ENCODE measurements at places on chromosomes 5 and 9.

GRCh38 chr5:42429694-42430093 is 6.5 kb downstream of the GHR start:
- DNase-seq = no peak

DNA sequence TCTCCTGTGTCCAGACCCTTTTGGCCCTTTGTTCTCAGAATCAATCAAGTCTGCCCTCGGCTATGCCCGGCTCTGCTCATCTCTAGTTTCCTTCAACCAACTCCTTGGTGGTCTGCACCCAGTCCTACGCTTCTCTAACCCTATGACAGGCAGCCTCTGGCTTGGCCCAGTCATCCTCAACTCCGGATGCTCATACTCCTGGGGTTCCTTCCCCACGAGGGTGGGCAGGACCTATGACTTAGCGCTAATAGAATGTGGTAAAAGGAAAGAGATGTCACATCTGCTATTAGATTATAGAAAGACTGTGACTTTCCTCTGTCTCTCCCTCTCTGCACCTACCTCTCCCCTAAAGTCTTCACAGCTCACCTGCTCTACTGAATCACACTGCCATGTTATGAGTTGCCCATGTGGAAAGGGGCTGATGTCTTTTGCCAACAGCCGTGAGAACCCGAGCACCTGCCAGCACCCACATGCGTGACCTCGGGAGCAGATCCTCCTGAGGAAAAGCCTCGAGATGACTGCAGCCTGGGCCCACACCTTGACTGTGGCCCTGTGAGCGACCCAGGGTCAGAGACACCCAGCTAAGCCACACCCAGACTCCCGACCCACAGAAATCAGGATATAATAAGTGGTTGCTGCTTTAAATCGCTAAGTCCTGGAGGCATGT is 334.9 kb downstream of the GADD45G start:
- DNase-seq = no peak

DNA sequence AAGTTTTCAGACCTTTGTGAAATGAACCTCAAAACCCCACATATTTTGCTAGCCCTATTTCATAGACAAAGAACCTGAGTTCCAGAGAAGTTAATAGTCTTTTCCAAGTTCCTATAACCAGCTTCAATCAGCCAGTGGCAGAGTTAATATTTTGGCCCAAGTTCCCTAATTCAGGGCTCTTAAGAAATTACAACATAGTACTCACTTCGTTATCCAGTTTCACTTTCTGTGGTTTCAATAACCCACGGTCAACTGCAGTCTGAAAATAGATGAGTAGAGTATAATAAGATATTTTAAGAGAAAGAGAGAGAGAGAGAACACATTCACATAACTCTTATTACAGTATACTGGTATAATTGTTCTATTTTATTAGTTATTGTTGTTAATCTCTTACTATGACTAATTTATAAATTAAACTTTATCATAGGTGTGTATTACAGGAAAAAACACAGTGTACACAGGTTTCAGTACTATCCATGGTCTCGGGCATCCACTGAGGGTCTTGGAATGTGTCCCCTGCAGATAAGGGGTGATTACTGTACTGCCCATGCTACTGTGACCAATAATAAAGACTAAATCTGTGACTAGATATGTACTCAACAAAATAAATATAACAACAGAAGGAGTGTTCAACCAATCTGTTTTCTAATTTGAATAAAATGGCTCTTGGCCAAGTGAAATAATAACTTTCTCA is 9.3 kb upstream of the MYOT start:
- no peak for DNase-seq

GRCh38 chr5:91329283-91329682 is 53.8 kb downstream of the ARRDC3 start:
- no peak for DNase-seq

DNA sequence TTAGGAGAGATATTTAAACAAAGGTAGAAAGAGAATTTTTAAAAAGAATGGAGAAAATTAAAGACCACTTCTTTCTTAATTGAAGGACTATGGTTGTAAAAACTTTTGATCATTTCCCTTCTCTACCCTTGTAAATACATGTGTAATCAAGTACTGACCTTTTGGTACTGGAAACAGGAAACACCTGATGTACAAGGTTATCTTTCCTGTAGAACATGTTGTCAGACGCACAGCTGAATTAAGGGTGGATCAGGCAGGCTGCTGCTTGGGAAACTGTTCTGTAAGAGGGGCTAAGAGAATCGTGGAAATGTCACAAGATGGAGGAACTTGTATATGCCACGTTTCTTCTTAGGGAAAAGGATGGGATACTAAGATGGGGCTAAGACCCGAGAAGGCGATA is 341.6 kb downstream of the ZNF608 start:
- DNase-seq = no peak

GRCh38 chr9:126056312-126057021 is 270.2 kb upstream of the MVB12B start:
- no peak for DNase-seq

DNA sequence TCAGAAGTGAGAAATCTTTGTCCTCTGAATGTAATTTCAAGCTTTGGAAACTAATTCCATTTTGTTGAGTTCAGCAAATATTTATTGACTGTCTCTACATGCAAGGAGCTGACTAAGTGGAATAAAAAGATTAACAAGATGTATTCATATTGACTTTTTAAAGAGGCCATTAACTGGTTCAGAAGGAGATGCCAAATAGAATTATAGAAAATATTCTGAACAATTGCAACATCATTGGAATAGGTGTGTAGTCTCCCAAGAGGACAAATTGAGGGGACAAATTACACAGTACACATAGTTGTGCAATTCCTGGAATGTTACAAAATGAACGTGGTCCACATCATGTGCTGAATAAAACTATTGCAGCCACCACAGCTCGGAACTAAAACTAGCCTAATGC is 224.2 kb downstream of the NPR3 start:
- no peak for DNase-seq

GRCh38 chr5:177462021-177462670 is 11.3 kb downstream of the DBN1 start:
- DNase-seq = no peak

- no peak for DNase-seq
Observed at GRCh38 chr5:67095346-67096171, 101.0 kb downstream of the CD180 start.

DNA sequence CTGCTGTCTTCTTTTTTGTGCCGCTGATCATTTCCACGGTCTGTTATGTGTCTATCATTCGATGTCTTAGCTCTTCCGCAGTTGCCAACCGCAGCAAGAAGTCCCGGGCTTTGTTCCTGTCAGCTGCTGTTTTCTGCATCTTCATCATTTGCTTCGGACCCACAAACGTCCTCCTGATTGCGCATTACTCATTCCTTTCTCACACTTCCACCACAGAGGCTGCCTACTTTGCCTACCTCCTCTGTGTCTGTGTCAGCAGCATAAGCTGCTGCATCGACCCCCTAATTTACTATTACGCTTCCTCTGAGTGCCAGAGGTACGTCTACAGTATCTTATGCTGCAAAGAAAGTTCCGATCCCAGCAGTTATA is 17.1 kb downstream of the F2R start:
- DNase-seq = no peak

GRCh38 chr5:136145030-136145429 is 12.4 kb downstream of the SMAD5 start:
- DNase-seq = no peak

GRCh38 chr9:5389109-5389732 is 48.5 kb downstream of the PLGRKT start:
- no peak for DNase-seq

DNA sequence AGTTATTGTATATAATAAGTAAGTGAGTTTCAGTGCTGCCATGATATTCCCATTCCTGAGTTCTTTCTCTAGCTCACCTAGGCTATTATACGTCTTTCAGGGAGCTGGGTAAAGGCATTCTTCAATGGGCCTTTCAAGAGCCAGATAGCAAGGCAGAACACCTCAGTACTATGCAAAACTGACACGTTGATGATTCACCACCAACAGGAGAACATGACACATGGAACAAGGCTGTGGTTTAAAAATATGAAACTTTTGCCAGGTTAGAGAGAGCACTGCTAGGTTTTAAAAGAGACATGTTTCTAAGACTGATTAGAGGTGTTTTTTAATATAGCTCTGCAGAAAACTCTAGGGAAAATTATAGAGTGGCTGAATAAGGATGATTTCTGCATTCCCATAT is 95.9 kb downstream of the UGCG start:
- DNase-seq = no peak

DNA sequence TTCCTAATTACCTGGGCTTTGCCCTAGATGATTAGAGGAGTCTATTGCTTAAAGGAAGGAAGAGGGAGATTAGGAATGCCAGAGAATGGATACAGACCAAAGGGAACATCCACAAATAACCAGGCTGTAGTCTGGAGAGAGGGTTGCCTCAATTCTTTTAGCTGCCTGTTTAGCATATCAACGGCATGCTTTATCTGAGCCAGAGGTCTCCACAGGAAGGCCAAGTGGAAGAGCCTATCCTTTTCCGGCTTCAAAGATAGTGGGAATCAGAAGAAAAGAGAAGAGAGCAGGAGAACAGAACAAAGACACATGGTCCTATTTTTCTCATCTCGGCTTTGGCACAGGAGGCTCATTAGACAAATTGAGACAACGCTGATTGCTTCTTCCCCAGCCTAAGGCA is 142.4 kb downstream of the NMUR2 start:
- DNase-seq = no peak

- DNase-seq = no peak
Observed at GRCh38 chr5:54030981-54031380, 279.4 kb downstream of the ARL15 start.

DNA sequence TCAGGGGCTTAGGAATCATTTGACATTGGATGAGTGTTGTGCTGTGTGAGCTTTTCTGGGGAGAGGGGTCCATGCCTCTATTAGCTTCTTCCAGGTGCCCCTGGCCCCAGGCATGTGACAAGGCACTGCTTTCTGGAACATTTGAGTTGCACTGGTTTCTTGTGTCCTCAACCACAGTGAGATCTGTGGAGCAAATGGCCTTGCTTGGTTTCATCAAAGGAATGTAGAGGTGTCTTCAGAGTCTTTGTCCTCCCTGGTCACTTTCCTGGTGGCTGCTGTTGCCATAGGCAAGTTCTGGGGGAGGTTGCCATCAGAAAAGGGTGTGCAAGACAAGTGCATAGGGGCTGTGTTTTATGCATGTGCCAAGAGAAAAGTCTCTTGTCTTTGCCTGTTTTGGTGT is 157.5 kb downstream of the MACROH2A1 start:
- DNase-seq = no peak

DNA sequence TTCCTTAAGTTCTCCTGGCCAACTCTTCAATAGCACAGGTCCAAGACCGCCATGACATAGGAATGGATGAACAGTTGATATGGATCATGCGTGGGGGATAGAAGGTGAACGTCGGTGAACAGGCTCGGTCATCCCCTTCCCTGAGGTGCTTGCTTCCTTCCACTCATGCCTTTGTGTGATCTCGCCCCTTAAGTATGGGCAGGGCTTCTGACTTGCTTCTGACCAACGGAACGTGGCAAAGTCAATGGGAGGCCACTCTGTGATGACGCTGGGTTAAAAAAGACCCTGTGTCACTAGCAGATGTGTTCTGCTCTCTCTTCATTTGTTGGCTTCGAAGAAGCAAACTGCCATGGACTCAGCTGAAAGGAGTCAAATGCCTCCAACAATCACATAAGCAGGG is 240.5 kb upstream of the TUT7 start:
- DNase-seq = no peak

- DNase-seq = no peak
Observed at GRCh38 chr5:126490167-126490940, 67.1 kb downstream of the GRAMD2B start.

- DNase-seq = no peak
Observed at GRCh38 chr5:147750065-147750464, 32.5 kb downstream of the JAKMIP2 start.

GRCh38 chr5:10949856-10950630 is 189.0 kb upstream of the DAP start:
- no peak for DNase-seq

DNA sequence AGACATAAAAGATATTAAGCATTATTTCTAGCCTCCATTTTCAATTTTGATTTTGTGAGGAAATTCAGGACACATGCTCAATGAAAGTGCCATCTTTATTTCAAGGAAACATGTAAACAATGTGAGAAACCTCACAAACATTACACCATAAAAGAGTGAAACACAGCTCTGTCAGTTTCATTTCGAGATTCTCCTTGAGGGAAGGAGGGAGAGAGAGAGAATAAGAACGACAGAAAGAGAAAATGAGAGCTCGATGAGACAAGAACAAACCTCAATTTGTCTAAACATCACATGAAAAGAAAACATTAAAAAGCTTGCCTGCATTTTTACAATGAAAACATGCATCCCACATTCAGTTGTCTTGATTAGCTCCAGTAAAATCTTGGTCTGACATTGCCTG is 553.5 kb upstream of the MEF2C start:
- DNase-seq = no peak

DNA sequence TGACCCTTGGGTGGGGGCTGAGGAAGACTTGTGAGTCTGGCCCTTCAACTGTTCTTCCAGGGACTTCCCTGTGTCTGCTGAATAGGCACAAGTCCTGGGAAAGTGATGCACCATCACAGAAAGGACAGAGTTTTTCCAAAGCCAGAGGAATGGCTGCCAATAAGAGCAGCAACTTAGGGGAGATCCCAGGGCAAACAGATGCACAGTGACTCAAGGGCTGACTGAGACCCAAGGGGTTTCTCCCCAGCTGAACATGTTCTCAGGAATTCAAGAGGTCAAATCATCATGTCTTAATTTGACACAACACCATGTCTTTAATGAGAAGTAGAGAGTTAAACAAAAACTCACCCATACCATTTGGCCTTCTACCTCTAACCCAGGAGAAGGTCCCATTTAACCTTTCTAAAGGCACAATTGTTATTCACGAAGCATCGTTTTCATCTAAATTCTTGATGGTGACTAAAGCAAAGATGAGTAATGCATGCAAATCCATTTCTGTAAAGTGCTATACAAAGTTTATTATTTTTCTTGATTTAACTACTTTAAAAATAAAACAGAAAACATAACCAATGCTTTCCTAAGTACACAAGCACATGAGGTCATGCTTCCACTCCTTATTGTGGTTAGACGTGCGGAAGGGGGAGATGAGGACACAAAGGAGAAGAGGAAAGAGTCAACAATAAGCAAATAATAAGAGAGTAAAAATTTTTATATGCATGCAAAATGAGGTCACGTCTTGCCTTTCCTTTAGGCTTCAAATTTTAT is 324.1 kb downstream of the PLK2 start:
- no peak for DNase-seq

- no peak for DNase-seq
Observed at GRCh38 chr5:151023651-151024050, 3.3 kb downstream of the GPX3 start.

- DNase-seq = no peak
Observed at GRCh38 chr9:27425827-27426510, 98.1 kb upstream of the IFNK start.

- no peak for DNase-seq
Observed at GRCh38 chr9:93081931-93082330, 14.1 kb upstream of the CARD19 start.

DNA sequence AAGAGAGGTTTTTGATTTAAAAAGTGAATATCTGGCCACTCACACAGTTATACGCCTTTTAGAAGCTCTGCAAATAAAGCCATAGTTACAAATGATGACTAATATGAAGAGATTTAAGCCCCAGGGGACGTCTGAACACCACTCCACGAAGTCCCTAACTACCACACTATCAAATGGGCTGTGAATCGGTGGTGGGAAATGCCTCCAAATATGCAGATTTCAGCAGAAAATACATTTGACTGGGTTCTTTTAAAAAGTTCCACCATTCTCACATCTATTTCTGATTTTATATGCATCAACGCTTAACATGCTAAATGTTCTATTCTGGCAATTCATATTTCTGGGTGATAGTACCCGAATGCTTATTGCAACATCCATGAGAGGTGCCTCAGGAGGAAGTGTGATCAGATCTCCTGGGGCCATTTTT is 22.5 kb downstream of the TICAM2 start:
- DNase-seq = no peak

GRCh38 chr9:126398403-126399058 is 71.9 kb downstream of the MVB12B start:
- DNase-seq = no peak
